ENCODE measurements at places on chromosomes 13 and 19. TPM values are rescaled to one million over a fixed set of nuclear protein-coding genes. Genes with fewer than 3 reads are reported as not detected.

GRCh38 chr13:43307921-43308433 lies 284.6 kb downstream of the DNAJC15 start:
- DNase-seq, result no peak

GSX1 gene
- not detected for polyA plus RNA-seq

ZNF528 gene
- polyA plus RNA-seq, result 12.1 TPM

- DNase-seq, result no peak
These were observed at the start of gene ARHGAP35 for GRCh38 chr19:46860846-46861690. ARHGAP35 (plus strand) TSS chr19:46860997; CDS start chr19:46918676, 57,679 bp downstream.

DNA sequence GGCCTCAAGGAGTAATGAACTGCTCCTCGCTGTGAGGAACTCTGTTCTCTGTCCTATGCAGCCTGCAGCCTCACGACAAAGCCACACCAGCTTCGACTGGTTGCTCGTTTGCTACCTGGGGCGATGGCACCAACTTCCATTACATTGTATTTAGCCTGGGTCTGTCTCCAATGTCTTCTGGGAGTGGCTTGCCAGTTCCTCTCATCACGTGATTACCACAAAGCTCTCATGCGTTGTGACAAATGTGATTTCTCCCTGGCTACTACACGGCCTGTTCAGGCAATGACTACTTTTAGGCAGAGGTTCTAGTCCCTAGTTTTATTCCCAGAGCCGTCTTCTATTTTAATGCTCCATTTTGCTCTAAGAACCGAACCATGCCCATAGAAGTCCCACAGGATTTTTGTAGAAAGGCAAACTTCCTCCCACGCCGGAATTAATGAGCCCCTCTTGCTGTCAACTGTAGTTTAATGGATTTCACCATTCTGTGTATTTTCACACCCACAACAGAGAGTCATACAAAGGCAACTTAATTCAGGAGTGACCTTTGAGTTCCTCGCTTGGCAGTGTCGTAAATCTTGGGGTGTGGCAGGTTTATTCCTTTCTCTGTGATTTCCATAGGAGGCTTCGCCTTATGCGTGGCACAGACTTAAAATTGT lies 351.9 kb downstream of the EFNB2 start:
- no peak for DNase-seq

DNA sequence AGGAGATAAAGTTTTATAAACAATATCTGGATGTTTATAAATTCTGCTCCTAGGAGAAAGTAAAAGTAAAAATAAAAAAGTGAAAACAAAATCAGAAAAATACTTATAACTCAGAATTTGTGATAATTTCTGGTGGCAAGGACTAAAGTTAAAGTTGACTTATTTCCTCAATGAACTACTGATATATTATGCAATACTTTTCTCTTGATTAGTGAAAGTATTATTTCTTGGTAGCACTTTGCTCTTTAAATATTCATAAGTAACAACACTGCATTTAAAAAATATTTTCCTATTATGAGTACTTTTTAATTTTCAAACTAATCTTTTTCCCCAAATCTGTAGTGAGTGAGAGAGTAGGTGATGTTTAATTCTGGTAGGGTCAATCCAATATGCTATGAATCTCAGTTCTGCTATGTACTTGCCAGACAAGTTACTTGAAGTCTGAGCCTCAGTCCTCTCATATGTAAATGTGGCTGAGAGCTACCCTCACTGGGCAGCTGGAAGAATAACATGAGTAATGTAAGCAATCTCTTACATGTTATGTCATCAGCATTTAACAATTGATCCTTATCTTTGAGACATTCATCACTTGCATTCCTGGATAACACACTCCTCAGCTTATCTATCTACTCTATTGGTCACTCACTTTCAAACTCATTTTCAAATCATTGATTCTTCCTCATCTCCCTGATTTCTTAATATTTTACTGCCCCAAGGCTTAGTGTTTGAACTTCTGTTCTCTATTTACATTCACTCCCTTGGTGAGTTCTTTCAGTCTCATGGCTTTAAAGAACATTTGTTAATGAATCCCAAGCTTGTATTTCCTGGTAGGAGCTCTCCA lies 239.0 kb downstream of the RGCC start:
- no peak for DNase-seq

SPACA4 gene
- polyA plus RNA-seq, result not detected

DNA sequence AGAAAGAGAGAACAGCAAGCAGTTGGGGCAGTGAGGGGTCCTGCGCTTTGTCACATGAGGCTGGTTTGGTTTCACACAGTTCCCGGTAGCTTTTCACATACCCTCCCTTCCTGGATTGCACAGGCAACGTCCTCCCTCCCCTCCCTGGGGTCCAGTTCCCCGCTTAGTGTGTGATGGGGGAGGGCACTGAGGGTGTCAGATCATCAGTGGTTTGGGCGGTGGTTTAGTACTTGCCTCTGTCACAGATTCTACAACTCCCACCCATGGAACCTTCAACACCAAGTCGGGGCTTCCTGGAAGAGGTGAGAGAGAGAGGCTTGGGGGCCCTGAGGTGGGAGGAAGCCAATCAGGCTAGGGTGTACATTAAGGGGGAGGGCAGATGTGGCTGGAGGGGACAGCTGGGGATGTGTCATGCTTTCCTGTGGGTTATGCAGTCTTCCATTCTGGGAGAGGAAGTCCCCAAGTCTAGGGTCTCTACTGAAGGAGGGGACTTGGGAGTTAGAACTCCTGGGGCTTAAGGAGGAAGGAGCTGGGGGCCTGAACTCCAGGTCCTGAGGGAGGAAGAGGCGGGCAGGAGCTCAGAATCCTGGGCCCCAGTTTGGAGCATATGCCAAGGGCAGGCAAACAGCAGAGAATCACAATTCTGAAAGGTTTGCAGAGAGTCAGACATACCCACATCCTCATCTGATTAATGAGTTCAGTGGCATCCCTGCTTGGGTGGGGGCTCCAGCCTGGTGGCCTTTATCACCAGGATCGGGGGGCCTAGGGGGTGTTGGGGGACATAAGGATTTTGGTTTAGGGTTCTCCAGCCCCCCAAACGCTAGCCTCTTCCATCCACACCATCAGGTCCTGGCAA lies at the start of gene NKG7:
Gene NKG7, minus strand, starts transcription at position 6 of the 856 bp plus-strand sequence. CDS start 119 bp downstream, outside the sequence.
- DNase-seq, result no peak

DNA sequence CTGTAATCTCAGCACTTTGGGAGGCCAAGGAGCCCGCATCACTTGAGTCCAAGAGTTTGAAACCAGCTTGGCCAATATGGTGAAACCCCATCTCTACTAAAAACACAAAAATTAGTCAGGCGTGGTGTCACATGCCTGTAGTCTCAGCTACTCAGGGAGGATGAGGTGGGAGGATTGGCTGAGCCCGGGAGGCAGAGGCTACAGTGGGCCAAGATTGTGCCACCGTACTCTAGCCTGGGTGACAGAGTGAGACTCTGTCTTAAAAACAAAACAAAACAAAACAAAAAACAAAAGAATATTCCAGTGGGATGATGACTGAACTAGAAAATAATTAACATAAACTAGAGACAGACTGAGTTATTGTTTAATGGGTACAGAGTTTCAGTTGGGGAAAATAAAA lies 81.7 kb upstream of the ABCC4 start:
- DNase-seq, result no peak

- no peak for DNase-seq
These were observed 43.5 kb downstream of the GGACT start for GRCh38 chr13:100544866-100545683.

AP3D1 gene
- polyA plus RNA-seq, result 87.8 TPM

ZNF610 gene
- 2.2 TPM for polyA plus RNA-seq

DNA sequence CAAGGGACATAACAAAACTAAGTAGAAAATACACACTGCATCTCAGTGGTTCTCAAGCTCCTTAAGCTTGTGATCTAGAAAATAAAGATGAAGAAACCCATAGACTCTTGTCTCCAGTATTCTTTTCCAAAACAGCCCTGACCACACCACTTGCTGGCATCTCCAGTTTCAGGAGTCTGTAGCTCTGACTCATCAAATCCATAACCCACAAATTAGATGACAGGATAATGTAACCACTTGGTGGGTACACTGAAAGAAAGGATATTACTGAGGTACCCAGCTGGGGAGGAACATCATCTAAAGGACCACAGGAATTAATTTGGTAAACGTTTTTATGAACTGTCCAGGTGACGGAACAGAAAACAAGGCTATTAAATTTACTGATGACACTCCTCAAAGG lies 214.7 kb downstream of the VWA8 start:
- DNase-seq, result no peak

GRCh38 chr13:109211616-109212015 lies 574.8 kb downstream of the IRS2 start:
- no peak for DNase-seq

- DNase-seq, result no peak
These were observed 636 bp upstream of the ZNF579 start for GRCh38 chr19:55581145-55581822.

- DNase-seq, result no peak
These were observed 30.9 kb downstream of the EPN1 start for GRCh38 chr19:55705972-55706371.

DNA sequence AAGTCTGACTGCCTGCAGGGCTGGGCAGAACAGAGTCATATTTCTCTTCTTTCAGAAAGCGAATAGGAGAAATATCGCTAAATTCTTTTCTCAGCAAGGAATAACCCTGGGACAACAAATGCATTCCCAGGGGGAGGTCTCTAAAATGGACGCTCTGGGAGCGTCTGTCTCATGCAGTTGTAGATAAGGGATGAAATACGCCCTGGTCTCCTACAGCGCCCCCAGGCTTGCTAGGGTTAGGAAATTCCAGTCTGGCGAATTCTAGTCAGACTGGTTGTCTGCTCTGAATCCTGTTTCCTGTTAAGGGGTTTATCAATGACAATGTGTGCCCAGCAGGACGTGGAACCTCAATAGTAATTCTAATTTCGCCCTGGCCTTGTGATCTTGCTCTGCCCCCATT lies 1214.1 kb downstream of the DIAPH3 start:
- no peak for DNase-seq
